ENCODE measurements at places on chromosomes 6 and 20. TPM values are rescaled to one million over a fixed set of nuclear protein-coding genes. Genes with fewer than 3 reads are reported as not detected.

The ADGB gene
- total RNA-seq = 0.36 TPM

The EYA4 gene
- 2.4 TPM for total RNA-seq

The KIF25 gene
- 0.64 TPM for total RNA-seq

The COL21A1 gene
- total RNA-seq = 15.5 TPM

The ID1 gene
- total RNA-seq = 73.1 TPM

The SLC17A3 gene
- total RNA-seq = not detected

The RHAG gene
- total RNA-seq = 0.64 TPM

The DOP1A gene
- total RNA-seq = 88.9 TPM

The PDE7B gene
- total RNA-seq = 4.1 TPM

The OR2B3 gene
- total RNA-seq = not detected

The PPP1R14C gene
- total RNA-seq = 30.2 TPM

The KIAA0408 gene
- 74.0 TPM for total RNA-seq

The LHFPL5 gene
- 1.00 TPM for total RNA-seq

The ACTR5 gene
- 10.6 TPM for total RNA-seq

The SCUBE3 gene
- 2.5 TPM for total RNA-seq

The CNR1 gene
- 225 TPM for total RNA-seq

The PBX2 gene
- total RNA-seq = 21.3 TPM

The ADTRP gene
- not detected for total RNA-seq

The BPIFB2 gene
- total RNA-seq = not detected
